Stimulated activated CD8-positive, alpha-beta memory T cell treated with anti-CD3 and anti-CD28 coated beads, Interleukin-15, amount 100 ng/mL, for 48 hours (primary cell): ENCODE measurements at places on chromosomes 6 and 20.

DNA sequence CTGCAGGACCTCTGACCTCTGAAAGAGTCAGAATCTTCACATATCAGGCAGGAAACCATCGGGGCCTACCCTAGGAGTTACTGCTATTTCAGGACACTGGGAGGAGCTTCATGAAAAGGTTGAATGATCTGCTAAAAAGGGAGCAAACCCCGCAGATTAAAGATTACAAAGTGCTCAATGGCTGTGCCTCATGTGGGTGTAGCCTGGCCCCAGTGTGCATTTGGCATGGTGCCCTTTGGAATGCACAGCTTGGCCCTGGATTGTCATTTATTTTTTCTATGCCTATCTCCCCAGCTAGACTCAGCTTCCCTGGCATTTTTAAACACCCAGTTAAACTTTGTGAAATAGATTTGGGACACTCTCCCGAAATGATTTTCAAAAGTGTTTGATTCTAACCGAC, 368.5 kb upstream of the SPTLC3 start:
- DNase-seq = no peak

DNA sequence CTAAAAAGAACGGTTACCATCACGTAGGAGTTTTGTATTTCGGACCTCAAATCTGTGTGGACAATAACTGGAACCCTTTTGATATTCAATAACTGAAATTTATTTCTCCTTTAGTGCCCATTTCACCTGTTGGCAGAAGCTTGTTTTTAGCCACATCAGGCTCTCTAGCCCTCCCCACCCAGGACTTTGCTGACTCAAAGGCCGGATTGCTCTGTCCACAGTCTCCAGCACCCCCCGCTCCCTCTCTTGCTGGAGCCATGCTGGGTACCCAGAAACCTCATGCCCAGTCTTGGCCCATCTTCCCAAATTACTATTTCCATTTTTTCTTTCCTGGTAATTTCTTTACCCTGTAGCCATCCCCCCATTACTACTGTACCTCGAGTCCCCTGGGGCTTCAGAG, 55.8 kb upstream of the DUSP22 start:
- DNase-seq = no peak

GRCh38 chr6:63213325-63213724, 2.1 kb downstream of the FKBP1C start:
- DNase-seq = no peak

DNA sequence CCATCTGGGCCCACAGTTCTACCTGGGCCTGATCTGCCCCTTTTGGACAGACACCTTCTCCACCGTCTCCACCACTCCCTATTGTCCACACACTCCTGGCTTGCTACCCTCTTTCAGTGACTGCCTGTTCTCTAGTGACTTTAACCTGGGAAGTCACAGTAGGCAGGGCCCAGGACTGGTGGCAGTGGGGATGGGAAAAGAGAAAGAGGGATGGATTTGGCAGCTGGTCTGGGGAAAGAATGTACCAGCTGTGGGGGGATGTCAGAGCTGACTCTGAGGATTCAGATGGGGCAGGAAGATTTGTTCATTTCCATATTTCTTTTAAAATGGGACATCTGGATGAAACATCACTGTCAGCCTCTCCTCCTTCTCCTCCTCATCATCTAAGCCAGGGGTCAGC, 85.5 kb downstream of the SULF2 start:
- no peak for DNase-seq

GRCh38 chr6:91501930-91502329, 915.1 kb upstream of the MAP3K7 start:
- DNase-seq = no peak

GRCh38 chr6:56079751-56080540, 167.4 kb downstream of the COL21A1 start:
- no peak for DNase-seq

- no peak for DNase-seq
These were observed 141.0 kb downstream of the HACE1 start for GRCh38 chr6:104718672-104719071.

DNA sequence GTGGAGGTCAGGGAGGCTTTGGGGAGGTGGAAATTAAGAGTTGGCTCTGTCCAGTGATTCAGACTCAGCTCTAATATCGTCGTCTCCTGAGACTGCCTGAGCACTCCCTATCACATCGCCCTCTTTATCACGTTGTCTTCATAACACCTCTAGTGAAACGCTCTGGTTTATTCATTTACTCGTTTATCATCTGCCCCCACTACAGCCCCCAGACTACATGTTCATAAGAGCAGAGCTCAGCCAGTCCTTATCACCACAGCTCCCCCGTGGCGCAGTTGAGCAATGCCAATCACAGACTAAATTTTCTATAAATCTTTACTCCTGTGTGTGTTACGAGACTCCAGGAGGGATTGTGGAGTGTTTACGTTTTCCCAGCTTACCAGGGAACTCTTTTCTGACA, 316.2 kb downstream of the ADGRB3 start:
- DNase-seq = no peak

DNA sequence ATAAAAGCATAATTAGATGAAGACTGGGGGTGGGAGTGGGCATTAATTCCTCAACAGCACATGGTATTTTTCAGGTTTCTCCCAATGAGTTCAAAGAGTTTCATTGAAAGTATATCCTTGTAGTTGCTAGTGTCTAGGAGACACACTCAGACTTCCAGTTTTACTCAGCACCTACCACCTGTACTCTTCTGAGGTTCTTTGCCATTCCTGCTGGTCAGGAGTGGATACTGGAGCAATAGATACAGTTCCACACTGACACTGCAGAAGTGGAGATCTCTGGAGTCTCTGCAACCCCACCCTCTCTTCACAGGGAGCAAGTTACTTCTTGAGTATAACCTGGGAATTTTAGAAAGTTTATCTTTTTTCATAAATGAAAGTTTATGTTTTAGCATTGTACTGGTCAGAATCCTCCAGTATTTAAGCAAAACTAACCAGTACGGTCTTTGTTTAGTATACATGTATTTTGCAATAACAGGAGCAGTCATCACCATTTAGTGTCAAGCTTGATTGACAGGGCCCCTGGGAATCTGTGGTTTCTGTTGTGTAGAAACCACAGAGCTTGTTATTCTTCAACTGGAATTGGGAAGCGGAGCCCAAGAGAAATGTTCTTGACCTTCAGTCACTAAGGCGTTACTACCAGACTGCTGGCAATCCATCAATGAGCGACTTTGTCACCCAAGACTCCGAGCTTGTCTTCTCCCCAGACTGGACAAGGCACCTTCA, 148.1 kb downstream of the ZDHHC14 start:
- no peak for DNase-seq

- no peak for DNase-seq
These were observed 80.5 kb downstream of the DNAAF9 start for GRCh38 chr20:3326779-3327521.

DNA sequence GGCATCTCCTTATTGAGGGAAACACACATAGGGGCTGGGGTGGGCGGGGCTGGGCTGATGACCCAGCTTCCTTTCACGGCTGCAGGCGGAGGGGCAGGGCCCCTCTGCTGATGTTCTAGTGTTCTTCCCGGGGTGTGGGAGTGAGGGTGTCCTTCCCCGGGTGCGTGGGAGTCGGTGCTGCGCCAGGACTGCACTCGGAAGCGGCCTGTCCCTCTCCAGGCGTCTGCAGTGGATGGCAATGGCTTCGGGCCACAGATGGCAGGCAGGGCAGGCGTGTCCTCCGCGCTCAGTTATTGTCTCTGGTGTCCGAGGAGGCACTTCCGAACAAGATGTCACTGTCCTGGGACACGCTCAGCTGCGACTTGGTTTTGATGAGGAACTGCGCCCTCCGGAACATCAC, 19.2 kb downstream of the KCNG1 start:
- no peak for DNase-seq

GRCh38 chr20:9985773-9986172, 49.0 kb upstream of the ANKEF1 start:
- no peak for DNase-seq

DNA sequence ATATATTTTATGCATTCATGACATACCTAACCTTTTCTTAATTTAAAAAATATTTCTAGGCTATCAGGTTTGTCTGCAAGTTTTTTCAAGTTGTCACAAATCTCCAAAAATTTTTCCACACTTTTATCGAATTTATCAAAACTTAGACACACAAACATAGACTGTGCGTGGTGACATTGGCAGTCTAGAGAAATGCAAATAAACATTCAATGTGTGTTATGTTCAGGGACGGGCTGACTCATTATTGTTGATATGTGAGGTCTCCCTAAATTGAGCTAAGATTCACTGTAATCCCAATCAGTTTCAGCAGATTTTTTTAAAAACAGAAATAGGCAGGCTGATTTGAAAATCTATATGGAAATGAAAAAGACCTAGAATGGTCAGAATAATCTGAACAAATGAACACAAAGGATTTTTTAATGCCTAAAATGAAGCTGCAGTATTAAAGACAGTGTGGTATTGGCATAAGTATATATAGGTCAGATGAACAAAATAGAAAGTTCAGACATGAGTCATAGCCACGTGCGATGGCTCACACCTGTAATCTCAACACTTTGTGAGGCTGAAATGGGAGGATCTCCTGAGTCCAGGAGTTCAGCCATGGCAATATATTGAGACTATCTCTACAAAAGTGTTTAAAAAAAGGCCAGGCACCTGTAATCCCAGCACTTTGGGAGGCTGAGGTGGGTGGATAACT, 19.2 kb downstream of the BLTP3A start:
- no peak for DNase-seq

DNA sequence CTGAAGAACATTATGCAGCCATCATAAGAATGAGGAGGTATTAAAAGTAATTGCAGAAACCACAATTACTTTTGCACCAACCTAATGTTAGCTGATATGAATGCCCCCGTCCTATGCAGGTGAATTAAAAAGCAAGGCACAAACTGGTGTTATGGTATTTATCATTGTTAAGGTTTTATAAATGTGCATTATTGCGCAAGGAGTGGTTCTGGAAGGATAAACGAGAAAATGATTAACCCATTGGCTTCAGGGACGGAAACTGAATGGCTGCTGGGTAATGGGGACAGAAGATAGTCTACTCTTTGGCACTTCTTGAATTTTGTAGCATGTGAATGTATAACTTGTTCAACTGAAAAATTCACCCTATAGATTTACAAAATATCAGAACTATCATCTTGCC, 148.6 kb upstream of the SALL4 start:
- no peak for DNase-seq

- DNase-seq = no peak
These were observed 9.0 kb upstream of the HDAC2 start for GRCh38 chr6:113979937-113980336.

GRCh38 chr6:159983641-159984080, 14.8 kb downstream of the IGF2R start:
- no peak for DNase-seq

DNA sequence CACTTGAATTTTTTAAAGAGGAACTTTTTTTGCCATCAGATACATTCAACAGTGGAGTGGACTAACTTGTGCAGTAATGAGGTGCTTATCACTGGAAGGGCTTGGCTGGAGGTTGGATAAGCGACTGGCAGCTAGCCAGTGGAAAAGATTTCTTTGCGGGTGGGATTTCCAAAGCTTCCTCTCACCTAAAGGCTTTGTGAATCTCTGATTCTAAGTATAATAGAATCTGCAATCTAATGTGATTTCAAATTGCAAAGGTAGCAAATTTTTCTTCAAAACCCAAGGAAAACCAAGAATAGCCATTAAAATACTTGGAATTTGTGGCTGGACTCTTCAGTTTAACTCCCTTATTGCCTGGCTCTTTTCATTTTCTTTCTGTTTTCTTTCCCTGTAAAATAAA, 460.4 kb upstream of the MARCKS start:
- DNase-seq = no peak

DNA sequence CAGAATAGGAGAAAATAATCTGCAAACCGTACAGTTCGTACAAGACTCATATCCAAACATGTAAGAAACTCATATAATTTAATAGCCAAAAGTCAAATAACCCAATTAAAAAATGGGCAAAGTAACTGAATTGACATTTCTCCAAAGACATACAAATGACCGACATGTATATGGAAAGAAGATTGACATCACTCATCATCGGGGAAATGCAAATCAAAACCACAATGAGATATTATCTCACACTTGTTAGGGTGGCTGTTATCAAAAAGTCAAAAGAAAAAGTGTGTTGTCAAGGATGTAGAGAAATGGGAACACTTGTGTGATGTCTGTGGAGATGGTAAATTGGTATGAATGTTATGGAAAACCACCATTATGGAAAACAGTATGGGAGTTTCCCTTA, 70.5 kb upstream of the STXBP5 start:
- no peak for DNase-seq

GRCh38 chr6:134317471-134318131, at the start of gene SGK1:
TSS of gene SGK1 (minus strand) at chr6:134318112. CDS start at chr6:134317460, 652 bp downstream.
- peak; percentile 1 for DNase-seq

- DNase-seq = no peak
These were observed 9.2 kb upstream of the ZNF318 start for GRCh38 chr6:43378631-43379030.

DNA sequence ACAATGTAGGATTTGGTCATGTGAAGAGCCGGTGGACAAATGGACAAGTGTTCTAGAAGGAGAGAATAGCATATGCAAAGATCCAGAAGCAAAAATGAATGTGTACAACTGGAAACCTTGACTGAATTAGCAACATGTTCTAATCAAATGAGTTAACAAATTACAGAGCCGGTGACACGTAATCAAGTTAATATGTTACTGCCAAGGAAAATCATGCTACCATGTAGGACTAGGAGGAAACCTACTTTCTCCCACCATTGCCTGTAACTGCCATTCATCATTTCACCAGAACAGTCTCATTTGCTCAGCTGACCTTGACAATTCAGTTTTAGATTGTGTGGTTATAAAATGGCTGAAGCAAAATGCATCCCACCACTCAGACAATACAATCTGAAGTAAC, 179.4 kb downstream of the KIF16B start:
- no peak for DNase-seq

DNA sequence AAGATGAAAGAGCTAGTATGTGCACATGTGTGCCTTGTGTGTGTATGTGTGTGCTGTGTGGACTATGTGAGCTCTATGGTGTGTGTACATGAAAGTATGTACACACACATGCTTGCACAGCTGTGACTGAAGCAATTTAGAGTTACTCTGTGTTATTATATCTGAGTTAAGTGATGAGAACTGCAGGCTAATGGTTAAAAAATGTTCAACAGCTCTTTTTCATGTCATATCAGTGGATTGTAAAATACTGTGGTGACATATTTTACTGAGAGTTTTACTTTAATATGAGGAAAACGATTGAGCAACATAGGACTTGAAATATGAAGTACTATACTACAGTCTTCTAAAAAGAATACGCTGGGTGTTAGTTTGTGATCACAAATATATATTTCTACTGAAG, 195.7 kb upstream of the KCNK16 start:
- no peak for DNase-seq

- peak; percentile 3 for DNase-seq
These were observed 117.3 kb downstream of the ARHGAP18 start for GRCh38 chr6:129592516-129593232.

- DNase-seq = no peak
These were observed 76.6 kb upstream of the PTPRK start for GRCh38 chr6:128597004-128597403.

DNA sequence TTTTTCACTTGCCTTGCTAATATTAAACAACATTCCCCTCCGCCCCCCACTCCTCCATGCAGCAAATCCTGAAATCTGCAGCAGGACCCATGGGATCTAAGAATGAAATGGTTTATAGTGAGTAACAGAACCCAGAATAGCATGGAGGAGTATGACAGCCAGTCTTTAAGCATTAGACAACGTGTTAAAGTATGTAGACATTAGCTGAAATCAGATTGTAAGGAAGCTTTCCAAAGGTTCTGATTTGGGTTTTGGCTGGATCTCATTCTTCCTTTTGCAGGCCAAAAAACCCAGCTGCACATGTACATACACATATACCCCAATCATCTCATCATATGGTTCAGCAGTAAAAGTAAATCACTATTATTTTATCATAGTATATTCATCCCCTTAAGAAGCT, 126.5 kb downstream of the GJA10 start:
- no peak for DNase-seq
